ENCODE measurements at places on chromosomes 3 and 15.

- no peak for DNase-seq
Measured at GRCh38 chr3:106719077-106719476, 658.2 kb upstream of the CCDC54 start.

GRCh38 chr3:60912876-60913275 is 338.4 kb downstream of the FHIT start:
- no peak for DNase-seq

DNA sequence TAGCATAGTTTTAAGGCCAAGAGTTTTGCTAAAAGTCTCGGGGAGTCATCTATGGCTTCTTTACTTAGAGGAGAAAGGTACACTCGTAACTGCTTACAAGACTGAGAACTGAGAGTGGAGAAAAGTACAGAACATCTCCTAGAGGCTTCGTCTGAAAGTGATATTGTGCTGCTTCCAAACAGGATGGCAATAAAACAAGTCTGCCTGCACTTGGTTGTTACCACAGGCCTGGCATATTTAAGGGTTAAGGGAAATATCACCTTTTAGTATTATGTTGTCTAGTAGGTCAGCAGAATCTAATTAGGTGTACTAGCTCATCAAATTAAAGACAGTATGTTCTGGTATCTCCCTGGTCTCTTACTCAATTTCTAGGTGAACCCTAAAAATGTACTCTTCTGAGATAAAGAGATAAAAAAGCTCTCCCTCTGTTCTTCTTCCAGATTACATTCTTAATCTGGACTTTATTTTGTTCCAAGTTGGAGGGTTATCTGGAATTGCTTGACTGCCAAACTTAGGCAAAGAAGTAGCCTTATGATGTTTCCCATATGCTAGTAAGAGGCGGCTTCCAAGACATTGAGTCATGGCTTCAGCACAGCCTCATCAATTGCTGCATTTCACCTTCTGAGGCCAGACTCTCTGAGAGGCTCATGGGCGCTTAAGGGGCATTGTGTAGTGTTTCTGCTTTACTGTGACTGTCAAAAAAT is 181.3 kb downstream of the LSAMP start:
- DNase-seq = no peak

GRCh38 chr3:60192297-60193114 is 1058.7 kb downstream of the FHIT start:
- DNase-seq = no peak

All from NCI-H1092 (cell line).